ENCODE measurements at places on chromosomes 2 and 18.

- DNase-seq = no peak
These were observed 112.2 kb downstream of the MAP4K4 start for GRCh38 chr2:101809698-101810097.

DNA sequence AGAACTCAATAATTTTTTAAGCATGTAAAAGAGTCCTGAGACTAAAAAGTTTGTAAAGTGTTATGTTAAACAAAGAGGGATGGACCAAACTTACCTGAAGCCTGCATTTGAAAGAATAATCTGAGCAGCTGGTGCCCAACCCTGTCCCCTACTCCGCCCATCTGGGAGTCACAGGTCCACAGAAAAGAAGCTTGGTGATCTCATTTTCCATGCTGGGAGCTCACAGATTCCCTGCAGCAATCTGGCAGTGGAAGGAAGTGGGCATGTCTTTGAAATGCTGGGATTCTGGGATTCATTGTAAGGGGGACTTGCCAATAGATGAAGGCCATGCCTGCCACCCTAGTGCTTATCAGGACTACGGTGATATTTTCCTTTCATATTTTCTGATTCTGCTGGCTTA is 17.9 kb downstream of the CDH2 start:
- no peak for DNase-seq

GRCh38 chr2:48424866-48425265 is 105.1 kb upstream of the STON1 start:
- no peak for DNase-seq

DNA sequence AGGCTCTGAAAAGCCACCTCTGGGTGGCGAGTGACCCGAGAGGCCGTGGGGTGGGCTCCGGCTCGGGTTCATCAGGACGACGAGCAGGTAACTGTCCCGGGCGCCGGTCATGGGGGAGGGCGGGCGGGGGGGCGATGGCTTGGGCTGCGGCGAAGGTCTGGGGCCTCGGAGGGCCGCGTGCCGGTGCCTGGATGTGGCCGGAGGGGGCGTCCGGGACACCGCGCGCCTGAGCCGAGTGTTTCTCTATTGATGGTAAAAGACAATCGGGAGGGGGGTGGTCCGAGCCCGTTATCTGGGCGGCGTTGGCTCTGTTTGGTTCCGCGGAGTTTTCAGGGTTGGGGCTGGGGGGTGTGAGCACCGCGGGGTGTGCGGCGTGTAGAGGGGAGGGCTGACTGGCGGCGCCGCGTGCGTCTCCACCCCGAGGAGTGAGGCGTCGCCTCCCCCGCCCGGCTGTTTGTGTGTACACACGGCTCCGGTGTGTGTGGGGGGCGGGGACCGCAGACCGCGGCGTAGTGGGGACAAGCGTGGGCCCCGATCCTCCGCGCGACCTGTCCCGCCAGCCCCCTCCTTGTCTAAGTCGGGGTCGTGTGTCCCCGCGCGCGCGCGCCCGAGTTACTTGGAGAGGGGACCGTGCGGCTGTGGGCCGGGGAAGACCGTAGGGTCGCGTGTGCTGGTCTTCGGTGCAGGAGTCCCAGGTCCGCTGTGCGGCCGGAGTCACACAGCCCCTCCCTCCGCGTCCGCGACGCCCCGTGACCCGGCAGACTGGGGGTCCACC is 1.6 kb downstream of the CTIF start:
- DNase-seq = peak; percentile 31

GRCh38 chr2:85578243-85579180 is 1.1 kb downstream of the VAMP8 start:
- peak; percentile 29 for DNase-seq

DNA sequence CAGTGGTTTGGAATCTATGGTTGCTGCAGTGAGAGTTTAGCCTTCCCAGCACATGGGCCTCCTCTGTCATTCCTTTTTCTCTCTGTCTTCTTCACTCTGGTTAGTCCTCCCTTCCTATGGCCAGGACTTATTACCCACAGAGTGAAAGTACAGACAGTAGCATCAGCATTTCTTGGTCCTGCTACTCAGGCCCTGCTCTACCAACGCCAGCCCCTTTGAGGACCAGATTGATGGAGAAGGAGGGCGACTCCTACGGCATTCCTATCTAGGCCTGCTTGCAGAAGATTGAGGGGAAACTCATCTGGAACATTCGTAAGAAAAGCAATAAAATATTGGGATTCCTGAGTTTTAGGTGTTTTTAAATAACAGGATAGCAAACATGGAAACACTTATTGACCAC is 43.5 kb downstream of the BMP10 start:
- no peak for DNase-seq

GRCh38 chr2:203585516-203585915 is 50.4 kb upstream of the RAPH1 start:
- DNase-seq = no peak

DNA sequence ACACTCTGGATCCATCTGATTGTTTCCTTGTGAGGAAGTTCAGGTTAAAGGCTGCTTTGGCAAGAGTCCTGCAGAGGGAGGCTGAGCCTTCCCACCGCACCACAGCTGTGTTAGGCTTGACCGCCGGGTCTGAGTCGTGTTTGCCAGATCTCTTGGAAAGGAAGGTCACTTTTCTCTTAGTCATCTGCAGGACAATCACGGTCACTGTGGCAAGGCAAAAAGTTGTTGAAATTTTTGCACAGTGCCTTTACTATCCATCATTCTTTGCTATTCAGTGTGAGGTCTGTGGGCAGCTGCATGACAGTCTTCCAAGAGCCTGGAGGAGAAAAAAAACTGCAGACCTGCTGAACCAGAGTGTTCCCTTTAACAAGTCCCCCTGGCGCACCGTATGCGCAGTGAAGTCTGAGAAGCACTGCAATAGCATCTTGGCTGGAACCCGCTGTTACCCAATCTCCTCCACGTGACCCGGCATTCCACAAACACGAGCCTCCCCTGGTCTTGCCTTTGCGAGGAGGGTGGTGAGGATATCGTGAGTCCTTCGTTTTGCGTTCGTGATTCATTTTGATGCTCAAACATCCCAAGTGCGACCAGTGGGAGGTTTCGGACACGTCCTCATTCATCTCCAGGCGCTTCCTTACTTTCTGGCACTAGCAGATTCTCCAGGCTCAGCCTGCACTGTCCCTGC is 23.0 kb downstream of the BIN1 start:
- DNase-seq = no peak

GRCh38 chr2:64214281-64215115 is 70.3 kb upstream of the PELI1 start:
- peak; percentile 79 for DNase-seq

DNA sequence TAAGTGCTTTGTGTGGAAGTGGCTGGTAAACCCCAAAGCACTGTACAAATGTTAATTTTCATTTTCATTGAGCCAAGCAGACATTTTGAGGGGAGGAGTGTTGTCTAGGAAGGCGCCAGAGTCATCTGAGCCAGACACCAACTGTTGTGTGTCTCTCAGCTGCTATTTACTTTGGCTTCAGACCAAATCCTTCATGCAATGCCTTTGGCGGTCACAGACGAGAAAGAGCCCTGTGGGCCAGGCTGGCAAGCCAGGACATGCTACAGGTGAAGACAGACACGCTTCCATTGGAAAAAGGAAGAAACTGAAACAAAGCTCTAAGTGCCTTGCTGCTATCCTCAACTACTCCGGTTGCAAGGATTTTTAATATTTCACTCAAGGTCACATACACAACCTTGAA is 115.4 kb upstream of the CDC42EP3 start:
- no peak for DNase-seq

GRCh38 chr2:38626326-38627035 is 23.8 kb upstream of the HNRNPLL start:
- DNase-seq = peak; percentile 69

- no peak for DNase-seq
These were observed 79.7 kb downstream of the TMEM17 start for GRCh38 chr2:62426154-62426912.

GRCh38 chr2:74414881-74415761 is 6.3 kb downstream of the C2orf81 start:
- no peak for DNase-seq

DNA sequence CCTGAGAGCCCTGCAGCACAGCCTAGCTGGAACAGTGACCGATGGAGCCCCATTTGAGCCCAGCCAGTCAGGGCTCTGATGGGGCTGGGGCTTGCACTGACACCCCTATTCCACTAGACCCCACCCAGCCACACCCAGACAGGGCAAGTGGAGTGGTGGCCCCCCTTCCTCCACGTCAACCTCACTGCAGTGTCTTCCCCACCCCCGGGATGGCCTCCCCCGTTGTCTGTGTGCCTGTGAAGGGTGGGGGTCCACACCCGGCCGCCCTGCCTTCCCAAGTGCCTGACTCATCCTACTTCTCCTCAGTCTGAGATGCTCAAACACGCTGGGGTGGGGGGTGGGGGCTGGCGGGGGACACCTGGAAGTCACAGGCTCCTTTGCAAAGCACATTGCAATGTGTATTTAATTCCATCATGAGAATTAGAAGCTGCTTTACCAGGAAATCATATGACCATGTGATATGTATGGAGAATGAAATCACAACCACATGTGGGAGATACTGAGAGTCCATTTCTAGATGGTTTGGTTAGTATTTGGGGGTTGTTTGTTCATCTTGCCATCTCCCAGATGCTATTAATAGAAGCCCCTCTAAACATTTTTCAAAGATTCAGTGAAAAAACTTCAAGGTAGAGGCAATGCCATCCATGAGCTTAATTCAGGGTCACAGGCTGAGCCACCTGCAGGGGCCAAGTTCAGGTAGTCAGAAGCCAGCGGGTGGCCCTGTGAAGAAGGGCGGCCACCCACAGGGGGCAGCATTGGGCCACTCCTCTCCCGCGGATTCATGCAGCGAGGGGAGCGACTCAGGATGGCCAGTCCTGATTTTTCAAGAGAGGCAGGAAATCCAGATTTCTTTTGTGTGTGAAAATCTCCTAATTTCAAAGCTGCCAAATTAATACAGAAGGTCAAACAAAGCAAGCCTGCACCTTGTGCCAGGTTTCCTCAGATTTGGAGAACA is 22.7 kb upstream of the GMPPA start:
- peak; percentile 62 for DNase-seq

DNA sequence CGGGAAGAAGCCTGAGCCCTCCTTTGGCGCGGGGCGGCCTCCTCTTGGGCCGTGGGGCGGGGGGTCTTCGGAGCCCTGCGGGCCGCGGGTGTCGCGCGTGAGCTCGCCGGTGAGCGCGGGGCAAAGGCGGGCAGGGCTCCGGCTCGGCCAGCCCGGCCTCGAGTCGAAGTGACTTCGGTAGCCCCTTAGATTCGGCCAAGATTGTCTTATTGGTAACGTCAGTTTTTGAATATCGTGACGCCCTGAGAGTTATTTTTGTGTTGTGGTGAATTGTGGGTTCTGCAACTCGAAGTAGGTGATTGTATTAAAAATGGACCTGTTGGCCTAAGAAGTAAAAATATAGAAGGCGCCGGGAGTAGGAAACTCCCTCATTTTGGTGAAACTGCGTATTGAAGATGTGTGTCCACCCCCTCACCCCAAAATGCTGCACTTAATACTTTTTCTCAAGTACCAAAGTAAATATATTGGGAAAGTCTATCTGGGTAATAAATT is 669 bp downstream of the MARCHF7 start:
- DNase-seq = peak; percentile 24

GRCh38 chr2:160200921-160201320 is 849 bp upstream of the ITGB6 start:
- no peak for DNase-seq

GRCh38 chr2:51028829-51029228 is 3.1 kb downstream of the NRXN1 start:
- DNase-seq = no peak

- DNase-seq = no peak
These were observed 368.2 kb downstream of the EPHA4 start for GRCh38 chr2:221203856-221204255.

DNA sequence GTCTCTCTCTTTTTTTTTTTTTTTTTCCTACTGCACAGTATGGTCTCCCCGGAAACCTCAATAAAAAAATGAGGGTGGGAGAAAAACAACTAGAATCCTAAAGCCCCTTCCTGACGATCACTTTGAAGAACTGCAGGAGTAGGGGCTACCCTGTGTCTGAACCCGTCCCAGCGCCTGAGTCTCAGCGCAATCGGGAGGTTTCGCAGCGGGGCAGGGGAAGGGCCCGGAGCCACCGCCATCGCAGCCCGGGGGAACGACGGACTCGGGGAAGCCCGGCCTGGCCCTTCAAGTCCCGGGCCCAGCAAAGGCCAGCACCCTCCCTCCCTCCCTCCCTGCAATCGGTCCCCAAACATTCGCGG is 411 bp downstream of the NARS1 start:
- DNase-seq = no peak

GRCh38 chr18:74996996-74997395 is 211.9 kb downstream of the PTGR3 start:
- DNase-seq = no peak

DNA sequence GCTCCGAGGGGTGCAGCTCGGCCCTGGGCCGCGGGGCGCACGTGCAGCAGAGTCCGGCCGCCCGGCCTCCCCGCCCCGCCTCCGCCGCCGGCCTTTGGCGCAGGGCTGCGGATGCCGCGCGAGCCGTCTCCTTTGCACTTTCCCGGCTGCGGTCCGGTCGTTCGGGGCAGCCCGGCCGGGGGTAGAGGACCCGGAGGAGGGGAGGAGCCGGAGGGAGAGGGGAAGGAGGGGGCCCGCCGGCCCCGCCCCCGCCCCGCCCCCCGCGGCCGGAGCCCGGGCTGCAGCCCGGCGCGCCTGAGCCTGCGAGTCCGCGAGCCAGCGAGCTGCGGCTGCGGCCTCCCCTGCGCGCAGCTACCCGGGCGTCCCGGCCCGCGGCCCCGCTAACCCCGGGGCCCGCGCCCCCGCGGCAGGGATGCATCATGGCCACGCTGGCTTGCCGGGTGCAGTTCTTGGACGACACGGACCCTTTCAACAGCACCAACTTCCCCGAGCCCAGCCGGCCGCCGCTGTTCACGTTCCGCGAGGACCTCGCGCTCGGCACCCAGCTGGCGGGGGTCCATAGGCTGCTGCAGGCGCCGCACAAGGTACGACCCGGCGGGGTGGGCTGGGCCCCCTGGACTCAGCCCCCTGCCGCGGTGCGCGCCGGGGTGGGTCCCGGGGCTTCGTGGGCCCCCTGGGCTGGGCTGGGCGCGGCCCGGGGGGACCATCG is at the start of gene FHOD3:
TSS of gene FHOD3 (plus strand) at position 297 of the 709 bp plus-strand sequence. CDS start at position 420, 123 bp downstream.
- DNase-seq = no peak

DNA sequence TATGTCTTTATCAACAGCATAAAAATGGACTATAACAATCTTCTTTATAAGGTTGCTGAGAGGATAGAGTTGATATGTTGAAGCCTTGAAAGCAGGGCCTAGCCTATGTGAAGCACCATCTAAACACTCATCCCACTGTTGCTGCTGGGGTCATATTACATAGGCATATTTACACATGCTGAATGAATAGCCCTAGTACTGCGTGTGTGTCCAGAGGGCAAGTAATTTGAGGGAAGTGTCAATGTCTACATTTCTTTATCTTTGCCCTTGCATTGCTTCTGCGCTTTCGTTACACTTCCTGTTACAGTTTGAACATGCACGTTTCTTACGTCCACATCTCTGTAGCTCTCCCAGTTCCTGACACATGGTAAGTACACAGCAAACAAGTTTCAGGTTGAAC is 280.3 kb upstream of the ATP5MC3 start:
- no peak for DNase-seq

DNA sequence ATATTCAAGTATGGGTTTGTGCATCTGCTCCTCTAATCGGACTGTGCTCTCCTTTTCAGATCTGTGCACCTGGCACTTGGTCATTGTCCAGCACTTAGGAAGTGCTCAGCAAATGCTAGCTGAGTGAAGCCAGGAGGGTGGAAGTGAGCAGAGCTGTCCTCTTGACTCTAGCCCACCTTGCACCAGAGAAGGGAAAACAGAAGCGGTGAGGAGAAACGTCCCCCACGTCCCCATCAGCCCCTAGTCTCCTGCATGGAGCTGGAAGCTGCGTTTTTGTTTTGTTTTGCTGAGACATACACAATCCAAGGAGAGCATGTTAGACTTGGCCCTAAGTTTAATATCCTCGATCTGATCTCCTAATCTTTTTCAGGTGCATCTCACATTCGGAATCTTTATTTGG is 73.6 kb downstream of the EN1 start:
- DNase-seq = no peak

GRCh38 chr2:101185085-101185484 is 33.9 kb upstream of the TBC1D8 start:
- no peak for DNase-seq
